ENCODE measurements at places on chromosomes 7 and 10.

GRCh38 chr7:103031781-103032180 is 42.8 kb downstream of the FBXL13 start:
- no peak for DNase-seq

GRCh38 chr10:44287408-44287807 is 97.5 kb downstream of the CXCL12 start:
- DNase-seq: no peak

- DNase-seq: no peak
Observed at GRCh38 chr7:37129035-37129425, 319.6 kb downstream of the ELMO1 start.

DNA sequence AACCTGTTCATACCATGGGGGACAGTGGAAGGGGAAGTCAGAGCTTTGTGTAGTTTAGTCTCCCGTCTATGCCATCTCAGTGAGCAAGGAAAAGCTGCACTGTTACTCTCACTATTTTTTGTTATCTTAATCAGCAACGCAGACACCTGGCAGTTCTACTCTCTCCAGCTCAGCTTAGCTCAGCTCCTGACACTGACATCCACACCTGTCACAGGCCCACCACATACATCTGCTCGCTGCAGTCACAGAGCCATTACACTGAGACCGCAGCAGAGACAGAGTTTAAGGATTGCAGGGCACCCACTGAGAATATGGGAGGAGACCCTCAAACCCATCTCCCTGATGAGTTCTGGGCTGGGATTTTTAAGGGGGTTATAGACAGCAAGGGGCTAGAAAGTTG is 257.3 kb upstream of the AKR1E2 start:
- DNase-seq: no peak

- no peak for DNase-seq
Observed at GRCh38 chr7:148670374-148670773, 28.3 kb upstream of the CUL1 start.

DNA sequence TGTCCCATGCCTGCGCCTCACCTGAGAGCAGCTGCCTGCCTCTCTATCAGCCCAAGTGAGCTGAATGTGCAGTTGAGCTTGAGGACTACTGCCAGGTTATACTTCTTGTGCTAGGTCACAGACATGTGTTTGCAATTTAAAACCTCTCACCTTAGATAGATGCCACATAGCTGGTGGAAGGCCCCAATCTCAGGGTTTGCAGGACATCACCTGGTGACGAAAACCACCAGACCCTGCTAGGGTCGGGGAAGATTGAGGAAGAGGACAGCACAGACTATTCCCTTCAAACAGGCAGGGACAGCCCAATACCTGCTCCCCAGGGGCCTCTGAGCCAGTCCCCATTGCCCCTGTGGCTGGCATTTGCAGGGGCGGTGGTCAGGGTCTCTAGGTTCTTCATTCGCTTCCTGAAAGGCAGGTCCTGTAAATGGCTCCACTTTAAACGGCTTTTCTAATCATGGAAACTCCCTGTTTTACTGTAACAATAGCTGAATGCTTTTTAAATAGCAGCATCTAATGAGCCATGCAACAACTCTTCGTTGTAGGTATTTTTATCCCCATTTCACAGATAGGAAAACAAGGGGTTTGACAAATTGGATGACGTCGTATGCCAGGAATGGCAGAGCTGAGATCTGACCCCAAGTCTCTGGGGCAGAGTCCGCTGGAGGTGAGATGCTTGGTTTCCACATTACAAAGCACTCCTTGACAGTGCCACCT is 80.1 kb downstream of the EMX2 start:
- no peak for DNase-seq

- no peak for DNase-seq
Observed at GRCh38 chr10:14060320-14061070, 270.2 kb downstream of the FRMD4A start.

DNA sequence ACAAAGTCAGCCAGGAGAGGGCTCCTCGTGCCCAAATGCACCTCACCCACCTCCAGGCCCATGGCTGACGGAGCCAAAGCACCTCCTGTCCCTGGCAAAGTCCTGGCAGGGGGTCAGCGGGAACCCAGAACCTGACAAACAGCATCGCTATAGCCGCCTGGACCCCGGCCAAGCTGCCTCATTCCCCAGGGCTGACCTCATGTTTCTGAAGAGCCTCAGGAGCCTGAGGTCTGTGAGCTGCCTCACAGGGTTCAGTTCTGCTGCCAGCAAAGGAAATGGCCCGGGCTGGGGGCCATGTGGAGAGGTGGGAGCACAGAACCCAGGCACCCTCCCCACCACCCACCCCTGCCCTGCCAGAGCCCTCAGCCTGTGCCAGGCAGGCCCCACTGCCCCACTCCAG is 4.2 kb upstream of the NANOS1 start:
- DNase-seq: no peak

- no peak for DNase-seq
Observed at GRCh38 chr10:48199580-48200377, 74.7 kb downstream of the FRMPD2 start.

DNA sequence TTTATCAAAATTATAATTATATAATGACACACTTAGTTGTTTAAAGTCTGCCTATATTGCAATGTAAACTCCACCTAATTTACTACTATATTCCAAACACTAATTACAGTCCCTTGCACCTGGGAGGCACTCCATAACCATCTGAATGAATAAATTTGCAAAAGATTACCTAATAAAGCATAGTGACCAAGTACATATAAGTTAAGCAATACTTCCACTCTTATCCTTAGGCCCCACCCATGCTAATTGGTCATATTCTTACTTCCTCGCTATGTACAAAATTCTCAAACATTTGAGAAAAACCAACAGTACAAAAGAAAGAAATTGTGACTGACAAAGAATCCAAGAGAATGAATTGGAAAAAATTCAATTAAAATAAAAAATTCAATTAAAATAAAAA is 65.3 kb downstream of the ZFAND4 start:
- no peak for DNase-seq

- DNase-seq: no peak
Observed at GRCh38 chr7:86949052-86949778, 110.2 kb downstream of the ELAPOR2 start.
